ENCODE measurements at places on chromosomes 11 and 22.
A peak's percentile ranks its signal among the peaks of the same experiment; 100 is the strongest.

GRCh38 chr11:74550991-74551753 lies 41.2 kb upstream of the POLD3 start:
- no peak for DNase-seq

DNA sequence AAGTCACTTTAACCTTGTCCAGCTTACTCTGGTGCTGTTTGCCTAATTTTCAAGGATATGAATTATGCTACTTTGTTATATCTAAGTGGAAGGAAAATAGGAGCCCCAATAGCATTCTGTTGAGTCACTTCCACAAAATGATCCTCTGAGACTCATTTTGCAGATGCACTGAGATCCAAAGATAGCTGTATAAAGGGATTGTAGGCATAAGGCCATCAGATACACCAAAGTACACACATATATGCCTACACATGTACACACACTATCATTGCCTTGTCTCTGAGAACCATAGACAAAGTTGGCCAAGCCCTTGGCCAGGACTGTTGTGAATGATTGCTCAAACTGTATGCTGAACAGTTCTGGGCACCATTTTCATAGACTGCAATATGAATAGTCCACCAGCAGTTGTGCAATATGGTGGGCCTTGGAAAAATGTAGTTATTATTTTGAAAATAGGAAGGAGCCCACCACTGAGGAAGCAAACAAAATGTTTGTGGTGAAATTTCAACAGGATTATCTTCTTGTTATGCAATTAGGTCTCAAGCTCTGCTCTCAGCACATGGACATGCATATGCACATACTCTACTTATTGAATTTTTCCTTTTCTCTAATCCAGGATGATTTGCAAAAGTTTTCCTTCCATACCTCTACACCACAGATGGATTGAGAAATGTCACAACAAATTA lies 186.0 kb upstream of the CTSC start:
- DNase-seq: no peak

- no peak for DNase-seq
These were observed 216.9 kb downstream of the CADM1 start for GRCh38 chr11:115287266-115287665.

- DNase-seq: no peak
These were observed 13.6 kb downstream of the IPO7 start for GRCh38 chr11:9397746-9398680.

GRCh38 chr11:1485504-1485885 lies 1.1 kb downstream of the MOB2 start:
- DNase-seq: no peak

DNA sequence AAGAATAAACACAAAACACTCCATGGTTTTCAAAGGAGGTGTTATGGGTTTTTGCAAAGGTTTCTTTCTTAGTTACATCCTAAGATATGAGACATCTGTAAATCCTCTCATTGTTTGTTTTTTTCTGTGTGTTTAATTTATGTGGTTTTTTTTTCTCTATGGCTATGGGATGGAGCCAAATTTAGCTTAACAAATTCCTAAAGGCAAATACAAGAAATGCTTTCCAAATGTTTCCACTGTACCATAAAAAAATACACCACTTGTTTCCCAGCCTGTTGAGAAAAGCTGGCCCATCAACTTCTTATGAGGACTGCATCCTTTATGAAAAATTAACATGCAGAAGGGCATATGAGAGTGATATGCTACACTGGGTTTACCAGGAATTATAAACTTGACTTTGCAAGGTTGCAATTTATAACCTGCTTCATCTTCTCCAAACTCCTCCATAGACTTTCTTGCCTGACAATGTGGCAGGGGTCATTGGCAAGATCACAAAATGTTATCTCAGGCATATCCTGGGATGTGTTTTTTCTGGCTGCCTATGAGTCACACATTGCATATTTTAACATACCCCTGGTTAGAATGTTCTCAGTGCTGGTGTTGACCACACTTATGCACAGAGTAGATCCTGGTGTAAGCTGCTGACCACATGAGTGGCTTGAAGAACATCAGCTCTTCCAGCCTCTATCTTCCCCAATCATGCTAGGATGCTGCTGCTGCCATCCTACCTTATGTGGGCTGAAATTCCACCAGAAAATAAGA lies 137.6 kb upstream of the TTC12 start:
- DNase-seq: no peak

GRCh38 chr11:133239575-133239974 lies 292.7 kb downstream of the OPCML start:
- DNase-seq: no peak

GRCh38 chr11:115267871-115268270 lies 236.3 kb downstream of the CADM1 start:
- no peak for DNase-seq

- DNase-seq: no peak
These were observed 13.7 kb upstream of the TSG101 start for GRCh38 chr11:18540207-18541009.

GRCh38 chr22:47123827-47124442 lies 361.5 kb downstream of the TBC1D22A start:
- DNase-seq: no peak

DNA sequence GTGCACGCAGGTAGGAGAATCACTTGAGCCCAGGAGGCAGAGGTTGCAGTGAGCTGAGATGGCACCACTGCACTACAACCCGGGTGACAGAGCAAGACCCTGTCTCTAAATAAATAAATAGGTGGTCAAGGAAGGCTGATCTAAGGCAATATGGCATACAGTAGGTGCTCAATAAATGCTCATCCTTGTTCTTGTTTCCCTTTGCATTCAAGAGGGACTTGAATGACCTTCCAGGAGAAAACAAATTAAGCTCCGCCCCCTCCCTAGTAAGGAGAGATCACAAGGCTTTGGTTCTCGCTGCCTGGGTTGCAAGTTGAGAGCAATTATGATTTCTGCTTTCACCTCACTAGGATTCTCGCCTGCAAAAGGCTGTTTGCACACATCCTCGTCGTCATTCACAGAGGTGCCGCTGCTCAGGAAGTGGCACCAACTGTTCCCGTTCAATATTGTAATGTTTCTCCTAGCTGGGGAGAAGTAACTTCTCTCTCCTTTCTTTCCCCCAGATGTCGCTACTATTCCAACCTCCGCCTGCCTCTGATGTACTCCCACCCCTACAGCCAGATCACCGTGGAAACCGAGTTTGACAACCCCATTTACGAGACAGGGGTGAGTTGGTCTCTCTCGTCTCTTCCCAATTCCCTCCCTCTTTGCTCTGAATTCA lies 51.8 kb upstream of the ASPHD2 start:
- no peak for DNase-seq

DNA sequence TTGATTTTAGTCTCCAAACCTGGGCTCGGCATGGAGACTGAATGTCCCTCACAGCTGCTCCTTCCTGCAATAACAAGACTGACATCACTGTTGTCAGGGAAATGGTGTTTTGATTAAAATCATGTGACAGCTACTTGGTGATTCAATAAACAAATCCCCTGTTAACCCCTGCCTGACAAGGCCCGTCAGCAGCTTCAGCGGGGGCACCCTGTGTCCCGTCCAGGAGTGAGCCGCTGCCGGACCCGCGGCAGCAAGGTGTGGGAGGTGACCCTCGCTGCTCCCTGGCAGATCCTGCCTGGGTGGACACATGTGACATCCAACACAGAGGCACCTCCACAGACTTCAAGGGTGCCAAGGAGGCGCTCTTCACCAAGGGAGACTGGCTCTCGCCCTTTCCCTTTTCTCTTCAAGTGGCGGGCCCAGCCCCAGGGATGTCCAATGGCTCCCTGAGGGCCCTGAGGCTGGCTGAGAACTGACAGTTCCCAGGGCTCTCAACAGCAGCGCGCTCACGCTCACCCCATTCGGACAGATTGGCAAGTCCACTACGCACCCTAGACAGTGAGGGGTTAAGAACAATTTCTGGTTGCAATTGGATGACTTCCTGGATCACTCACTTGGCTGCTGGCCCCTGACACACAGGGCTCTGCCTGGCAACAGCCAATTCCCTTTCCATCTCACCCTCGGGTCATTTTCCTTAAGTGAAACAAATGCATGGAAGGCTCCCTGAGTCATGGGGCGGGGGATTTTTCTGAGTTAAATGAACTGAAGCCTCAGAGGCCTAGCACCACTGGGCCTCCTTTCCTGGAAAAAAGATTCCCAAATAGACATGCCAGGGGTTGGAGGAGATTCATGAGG lies 30.7 kb downstream of the PPP2R1B start:
- DNase-seq: peak; percentile 93

- peak; percentile 61 for DNase-seq
These were observed 30.2 kb downstream of the ZBTB16 start for GRCh38 chr11:114089748-114090147.

DNA sequence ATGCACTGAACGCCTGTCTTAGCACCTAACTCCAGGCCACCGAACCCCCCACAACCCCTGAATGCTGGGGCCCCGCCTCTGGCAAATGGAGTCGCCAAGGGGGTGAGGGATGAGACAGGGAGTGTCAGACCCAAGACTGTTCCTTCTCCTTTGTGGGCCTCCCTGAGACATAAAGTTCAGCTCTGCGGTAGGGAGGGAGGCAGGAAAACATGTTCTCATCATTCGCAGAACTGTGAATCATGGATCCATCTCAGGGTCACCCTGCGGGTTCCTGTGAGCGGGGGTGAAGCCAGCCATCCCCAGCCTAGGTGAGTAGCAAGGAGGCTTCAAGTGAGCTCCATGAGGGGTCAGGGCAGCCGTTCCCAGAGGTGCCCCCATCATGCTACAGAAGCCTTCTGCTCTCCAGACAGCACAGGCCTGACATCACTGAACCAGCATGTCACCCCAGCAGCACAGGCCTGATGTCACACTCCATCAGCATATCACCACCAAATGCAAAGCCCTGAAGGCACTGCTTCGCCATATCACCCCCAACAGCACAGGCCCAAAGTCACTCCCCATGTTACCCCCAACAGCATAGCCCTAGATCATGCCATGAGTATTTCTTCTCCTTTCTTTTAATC lies 27.2 kb downstream of the TMPRSS6 start:
- DNase-seq: no peak

- no peak for DNase-seq
These were observed 51.4 kb downstream of the NF2 start for GRCh38 chr22:29654882-29655281.

- DNase-seq: no peak
These were observed 12.9 kb upstream of the WNT11 start for GRCh38 chr11:76219243-76219642.

DNA sequence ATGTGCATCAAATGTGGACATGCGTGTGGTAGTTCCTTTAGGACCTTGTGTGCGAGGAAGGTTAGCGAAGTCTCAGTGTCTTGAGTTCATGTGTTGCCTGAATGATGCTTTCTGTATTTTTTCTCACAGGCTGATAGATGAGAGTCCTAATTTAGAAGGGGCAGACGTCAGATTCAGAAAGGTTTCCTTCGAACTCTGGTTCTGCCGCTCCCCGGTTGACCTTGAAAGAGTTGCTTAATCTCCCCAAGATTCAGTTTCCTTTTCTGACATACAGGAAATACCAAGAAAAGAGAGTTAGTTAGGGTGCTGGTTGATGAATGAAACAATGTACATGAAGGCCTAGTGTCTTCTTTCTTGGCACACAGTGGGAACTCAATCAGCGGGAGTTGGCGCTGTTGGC lies 35.9 kb upstream of the TTC12 start:
- no peak for DNase-seq

DNA sequence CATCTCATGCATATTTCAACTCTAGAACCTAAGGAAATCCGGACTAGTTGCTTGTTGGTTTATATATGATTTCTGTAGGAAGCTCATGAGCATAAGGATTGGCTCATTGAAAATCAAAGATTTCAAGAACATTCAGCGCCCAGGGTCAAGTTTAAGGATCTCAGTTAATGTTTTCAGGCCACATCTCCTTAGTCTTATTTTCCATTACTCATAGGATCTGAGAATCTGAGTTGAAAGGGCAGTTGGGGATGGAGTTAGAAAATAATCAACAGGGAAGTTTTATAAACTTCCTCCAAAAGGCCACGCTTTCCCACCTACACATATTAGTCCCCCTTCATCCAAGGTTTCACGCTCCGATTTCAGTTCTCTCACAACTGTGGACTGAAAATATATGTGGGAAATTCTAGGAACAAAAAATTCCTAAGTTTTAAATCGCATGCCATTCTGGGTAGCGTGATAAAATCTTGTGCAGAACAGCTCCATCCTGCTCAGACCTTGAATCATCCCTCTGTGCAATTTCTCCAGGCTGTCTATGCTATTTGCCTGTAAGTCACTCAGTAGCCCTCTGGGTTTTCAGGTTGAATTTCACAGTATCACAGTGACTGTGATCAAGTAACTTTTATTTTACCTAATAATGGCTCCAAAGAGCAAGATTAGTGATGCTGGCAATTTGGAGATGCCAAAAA lies 160.2 kb downstream of the KIRREL3 start:
- no peak for DNase-seq

All from coronary artery (tissue), 2 donors.